AG20443 (cell line): ENCODE measurements at places on chromosomes 5 and 9.

DNA sequence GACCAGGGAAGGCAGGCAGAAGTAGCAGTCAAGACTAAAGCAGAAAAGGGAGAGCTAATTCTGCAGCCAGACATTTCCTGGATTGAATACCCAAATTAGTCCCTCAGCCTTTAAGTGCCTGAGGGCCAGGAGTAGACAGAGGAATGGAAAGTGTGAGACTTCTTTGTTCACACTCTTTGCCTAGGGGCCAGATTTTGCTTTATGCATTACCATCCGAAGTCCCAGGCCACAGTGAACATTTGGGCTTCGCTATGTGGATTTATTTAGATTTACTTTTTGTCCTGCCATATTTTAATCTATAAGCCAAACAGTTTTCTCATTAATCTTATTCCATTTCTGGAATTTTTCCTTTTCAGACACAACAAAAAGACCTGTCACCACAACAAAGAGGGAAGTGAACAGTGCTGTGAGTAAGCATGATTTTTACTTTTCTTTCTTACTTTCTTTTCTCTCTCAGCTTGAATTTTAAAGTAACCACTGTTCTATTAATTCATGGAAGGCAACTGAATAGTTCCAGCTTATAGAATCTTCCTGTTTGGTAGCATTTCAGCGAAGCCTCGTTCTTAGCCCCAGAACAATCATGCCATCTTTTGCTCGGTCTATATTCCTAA lies 52.6 kb downstream of the PDCD1LG2 start:
- no peak for DNase-seq

- no peak for DNase-seq
Observed at GRCh38 chr5:142098931-142099330, 9.6 kb upstream of the NDFIP1 start.

DNA sequence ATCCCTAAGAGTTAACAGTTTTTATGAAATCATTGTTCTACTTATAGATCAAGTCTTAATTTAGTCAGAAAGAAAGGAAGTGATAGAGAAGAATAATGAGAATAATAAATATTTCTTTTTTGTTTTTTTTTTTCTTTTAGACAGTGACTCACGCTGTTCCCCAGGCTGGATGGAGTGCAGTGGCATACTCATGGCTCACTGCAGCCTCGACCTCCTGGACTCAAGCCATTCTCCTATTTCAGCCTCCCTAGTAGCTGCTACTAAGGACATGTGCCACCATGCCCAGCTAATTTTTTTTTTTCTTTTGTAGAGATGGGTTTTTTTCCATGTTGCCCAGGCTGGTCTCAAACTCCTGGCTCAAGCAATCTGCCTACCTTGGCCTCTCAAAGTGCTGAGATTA lies 11.0 kb downstream of the IFNA21 start:
- DNase-seq: no peak

DNA sequence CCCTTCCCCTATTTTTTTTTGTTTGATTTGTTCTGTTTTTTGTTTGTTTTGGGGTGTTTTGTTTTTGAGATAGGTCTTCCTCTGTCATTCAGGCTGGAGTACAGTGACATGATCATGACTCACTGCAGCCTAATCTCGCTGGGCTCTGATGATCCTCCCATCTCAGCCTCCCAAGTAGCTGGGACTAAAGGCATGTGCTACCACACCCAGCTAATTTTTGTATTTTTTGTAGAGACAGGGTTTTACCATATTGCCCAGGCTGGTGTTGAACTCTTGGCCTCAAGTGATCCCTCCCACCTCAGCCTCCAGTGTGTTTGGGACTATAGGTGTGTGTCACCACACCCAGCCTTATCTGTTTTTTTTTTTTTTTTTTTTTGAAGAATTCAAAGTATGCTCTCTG lies 605.4 kb downstream of the DNAH5 start:
- no peak for DNase-seq

GRCh38 chr9:37531699-37532098 lies 44.5 kb downstream of the FBXO10 start:
- no peak for DNase-seq

- no peak for DNase-seq
Observed at GRCh38 chr5:171223927-171224326, 85.1 kb upstream of the TLX3 start.

DNA sequence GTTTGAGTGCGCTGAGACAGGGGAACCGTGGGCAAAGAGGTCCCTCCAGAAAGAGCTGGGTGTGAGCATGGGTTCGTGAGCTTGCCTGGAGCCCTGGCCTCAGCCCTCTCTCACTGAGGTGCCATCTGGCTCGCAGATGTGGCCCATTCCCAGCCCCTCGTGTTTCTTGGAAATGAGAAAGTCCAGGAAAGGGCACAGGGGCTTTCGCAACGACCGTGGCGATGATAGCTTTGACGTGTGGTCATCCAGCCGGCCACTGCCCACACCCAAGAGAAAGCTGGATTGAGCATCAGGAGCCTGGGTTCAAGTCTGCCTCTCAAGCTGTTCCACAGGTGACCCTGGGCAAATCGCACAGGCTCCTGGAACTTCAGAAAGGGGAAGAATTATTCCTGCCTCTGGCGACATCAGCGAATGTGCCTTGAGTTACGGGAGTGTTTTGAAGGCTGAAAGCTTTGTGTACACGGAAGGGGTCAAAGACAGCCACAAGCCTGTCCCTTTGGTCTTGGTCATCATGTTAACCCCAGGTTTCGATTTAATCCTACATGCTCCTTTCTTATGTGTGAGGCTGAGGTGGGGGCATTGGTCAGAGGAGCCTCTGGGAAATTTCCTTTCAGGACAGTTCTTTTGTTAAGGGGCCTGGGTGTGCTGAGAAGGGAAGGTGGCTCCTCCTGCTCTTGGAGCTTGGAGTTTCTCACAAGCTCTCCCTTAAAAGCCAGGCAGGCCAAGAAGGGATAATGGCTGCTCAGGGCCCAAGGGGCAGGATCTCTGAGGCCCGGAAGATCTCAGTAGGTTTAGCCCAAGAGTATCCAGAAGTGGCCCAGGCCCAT lies 41.7 kb upstream of the IL17B start:
- peak; percentile 74 for DNase-seq

GRCh38 chr5:15282611-15283010 lies 217.4 kb upstream of the FBXL7 start:
- no peak for DNase-seq

DNA sequence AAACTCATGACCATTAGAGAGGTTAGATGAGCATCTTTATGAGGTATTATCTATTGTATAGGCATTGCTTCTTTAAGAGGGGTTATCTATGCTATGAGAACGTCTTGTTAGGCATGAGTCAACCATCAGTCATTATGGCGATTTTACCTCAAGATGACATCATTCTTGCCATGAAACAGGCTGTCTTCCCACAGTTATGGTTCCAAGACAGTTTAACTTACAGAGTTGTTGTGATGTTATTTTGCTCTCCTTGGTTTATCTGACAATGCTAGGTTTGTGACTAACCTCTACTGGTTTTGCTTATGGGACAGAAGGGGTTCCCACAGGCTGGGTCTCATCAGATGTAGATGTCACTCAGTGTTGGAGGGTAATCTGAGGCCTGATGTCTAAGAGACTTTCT lies 1864.7 kb upstream of the ACO1 start:
- DNase-seq: no peak

DNA sequence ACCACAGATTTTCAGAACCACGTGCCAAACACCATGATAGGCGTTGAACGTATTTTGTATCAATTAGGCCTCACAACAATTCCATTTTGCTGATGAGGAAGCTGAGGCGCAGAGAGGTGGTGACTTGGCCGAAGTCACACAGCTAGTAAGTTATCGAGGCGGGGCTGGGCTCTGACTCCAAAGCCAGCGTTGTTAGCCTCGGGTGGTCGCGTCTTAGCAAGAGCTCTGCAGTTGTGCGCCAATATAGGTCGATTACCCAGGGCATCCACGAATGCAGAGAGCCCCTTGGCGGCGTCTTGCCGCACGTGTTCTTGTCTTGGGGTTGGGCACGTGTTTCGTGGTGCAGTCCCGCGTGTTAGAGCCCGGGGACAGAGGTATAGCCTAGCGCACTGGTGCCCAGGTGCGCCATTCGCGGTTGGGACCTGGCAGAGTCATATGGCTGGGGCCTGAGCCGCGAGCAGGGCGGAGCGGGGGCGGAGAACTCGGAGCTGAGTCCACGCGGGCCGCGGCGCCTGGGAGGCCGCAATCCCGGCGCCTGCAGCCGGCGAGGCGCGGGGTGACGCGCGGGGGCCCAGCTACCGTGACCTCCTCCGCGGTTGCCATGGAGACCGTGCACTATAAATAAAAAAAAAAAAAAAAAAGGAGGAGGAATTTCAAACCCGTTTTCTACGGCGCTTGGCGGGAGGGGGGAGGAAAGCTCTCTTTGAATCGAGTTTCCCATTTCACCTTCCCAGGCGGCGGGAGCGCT lies 62.3 kb downstream of the CXXC5 start:
- peak; percentile 90 for DNase-seq

DNA sequence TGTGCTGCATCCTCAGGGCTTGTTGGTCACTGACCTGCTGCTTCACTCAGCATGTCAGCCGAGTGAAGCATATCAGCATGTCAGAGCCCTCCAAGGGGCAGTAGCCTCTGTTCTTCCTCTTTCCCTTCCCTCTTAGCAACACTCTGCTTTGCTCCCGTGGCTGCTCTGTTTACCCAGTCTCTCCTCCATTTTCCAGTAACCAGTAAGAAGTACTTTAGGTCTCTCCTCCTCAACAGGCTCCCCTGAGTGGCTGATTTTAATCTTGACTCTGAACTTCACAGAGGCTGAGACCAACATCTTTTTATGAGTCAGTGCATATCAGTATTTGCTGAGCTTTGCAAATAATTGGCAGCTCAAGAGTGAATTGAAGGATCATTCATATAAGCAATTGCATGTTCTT lies 18.6 kb upstream of the ADRB2 start:
- DNase-seq: no peak

GRCh38 chr9:80883426-80883825 lies 805.9 kb downstream of the TLE1 start:
- no peak for DNase-seq

DNA sequence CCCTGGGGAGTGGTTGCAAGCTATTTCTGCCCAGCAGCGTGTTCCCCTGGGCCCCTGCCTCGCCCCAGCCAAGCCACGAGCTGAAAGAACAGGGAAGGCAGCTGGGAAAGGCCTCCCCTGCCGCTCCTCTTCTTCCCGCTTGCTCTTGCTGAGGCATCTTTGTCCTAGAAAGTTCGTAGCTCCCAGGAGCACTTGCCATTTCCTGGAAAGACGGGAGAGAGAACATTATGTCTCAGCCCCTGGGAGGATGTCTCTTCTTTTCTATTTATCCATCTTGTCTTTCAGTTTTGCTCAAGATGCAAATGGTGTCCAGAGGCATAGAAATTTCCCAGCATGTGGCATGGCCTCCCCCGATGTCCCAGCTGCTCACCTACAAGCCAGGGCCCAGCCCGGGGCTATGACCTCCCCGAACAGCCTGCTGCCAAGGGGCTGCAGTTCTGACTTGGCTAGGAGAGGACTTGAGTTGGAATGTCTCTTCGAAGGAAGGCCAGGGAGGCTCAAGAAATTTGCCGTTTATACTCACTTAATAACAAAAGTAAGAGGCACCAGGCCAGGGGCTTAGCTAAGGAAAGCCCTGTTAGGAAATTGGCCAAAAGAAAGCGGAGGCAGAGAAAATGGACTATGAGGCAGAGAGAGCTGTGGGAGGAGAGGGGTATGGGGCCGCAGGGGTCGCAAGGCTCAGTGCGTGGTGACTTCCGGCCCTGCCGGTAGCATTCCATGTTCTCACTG lies 87.3 kb downstream of the LIFR start:
- no peak for DNase-seq

- no peak for DNase-seq
Observed at GRCh38 chr9:114552706-114553105, 34.9 kb upstream of the ATP6V1G1 start.

- no peak for DNase-seq
Observed at GRCh38 chr5:40547994-40548575, 131.6 kb upstream of the PTGER4 start.
